ENCODE measurements at places on chromosomes 7 and 10.

DNA sequence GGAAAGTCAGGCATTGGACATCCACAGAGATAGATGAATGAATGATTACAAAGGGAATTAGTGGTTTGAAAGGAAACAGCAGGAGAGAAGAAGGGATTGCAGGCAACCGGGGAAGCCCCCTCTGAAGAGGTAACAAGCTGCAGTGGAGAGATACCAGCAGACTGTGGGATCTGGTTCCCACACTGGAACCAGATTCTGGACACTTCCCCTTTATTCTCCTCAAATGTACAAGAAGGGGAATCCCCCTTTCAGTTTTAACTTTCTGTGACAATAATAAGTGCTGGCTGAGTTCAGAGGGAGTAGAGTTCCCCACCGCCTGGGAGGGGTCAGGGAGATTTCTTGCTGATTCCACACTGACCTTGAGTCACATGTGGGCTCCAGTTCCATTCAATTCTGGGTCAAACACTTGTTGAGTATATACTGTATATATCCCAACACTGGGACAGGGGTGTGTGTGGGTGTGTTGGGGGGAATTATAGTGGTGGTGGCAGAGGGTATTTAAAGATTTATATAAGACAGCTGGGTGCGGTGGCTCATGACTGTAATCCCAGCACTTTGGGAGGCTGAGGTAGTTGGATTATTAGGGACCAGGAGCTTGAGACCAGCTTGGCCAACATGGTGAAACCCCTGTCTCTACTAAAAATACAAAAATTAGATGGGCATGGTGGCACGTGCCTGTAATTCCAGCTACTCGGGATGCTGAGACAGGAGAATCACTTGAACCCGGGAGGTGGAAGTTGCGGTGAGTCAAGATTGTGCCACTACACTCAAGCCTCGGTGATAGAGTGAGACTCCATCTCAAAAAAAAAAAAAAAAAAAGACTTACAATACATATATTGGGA lies 16.5 kb upstream of the DDIT4 start:
- DNase-seq = no peak

- no peak for DNase-seq
Measured at GRCh38 chr10:119811122-119811521, 61.5 kb downstream of the MCMBP start.

DNA sequence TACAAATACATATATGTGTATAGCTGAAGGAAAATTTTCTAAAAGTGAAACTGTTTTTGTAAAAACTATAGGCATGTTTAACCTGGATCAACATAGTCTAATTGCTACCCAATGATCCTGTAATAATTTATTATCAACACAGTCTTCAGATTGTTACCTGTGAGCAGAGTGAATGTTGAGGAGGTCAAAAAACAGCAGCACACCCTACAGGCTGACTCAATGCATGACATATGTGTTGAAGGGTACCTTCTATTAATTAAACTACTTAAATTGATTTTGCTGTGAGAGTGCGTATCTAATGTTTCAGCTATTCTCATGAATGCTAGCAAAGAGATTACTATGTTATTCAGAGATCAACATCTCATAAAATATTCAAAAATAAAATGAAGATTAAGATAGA lies 411.4 kb downstream of the TNS3 start:
- DNase-seq = no peak

DNA sequence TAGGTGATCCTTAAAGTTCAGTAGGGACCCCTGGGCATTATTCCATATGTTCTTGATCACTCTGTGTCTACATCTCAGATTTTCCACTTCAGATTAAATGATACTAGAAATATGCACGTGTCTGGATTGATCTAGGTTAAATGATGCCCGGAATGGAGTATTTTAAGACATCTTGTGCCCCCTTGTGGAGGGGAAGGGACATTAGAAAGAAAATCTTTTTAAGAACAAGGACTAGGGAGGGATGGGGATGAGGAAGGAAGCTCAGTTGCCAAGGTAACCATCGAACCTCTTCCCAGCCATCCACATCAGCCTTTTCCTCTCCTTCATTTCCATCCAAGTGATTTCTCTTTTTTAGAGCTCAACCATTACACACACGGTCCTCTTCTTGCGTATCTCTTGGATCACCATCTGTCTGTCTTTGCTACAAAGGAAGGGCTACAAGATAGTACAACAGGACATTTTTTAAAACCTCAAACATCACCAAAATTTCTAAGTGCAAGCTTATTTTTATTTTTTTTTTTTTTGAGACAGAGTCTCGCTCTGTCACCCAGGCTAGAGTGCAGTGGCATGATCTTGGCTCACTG lies 40.5 kb downstream of the PRSS2 start:
- DNase-seq = no peak

DNA sequence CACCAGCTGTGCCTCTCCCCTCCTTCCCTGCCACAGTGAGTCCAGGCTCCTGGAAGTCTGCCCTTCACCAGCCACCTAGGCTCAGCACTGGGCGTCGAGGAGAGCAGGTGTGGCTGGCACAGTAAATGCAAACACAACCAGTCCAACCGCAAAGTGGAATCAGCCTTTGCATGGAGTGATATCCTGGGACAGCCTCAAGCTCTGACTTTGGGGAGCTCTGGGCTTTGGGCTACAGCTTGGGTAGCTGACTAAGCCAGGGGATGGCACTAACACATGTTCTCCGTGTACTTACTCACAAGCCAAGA lies 312.4 kb downstream of the KCNMA1 start:
- no peak for DNase-seq

DNA sequence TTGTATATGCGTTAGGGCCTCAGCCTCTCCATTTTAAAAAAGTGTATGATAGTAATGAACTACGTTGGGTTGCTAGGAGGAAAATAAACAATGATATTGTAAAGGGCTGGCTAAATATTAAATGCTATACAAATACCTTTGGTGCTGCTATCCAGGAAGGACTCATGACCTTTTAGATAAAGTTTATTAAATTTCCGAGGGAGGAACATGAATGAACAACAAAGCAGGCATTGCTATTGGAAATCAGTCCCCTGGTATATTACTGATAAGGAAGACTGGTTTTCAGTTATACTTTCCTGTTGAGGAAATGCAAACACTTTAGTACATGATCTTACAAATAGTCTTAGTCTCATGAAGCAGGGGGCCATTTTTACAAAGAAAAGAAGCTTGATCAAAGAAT lies 17.2 kb upstream of the AGR2 start:
- DNase-seq = no peak

GRCh38 chr7:116647290-116647689 lies 24.7 kb upstream of the MET start:
- DNase-seq = no peak

DNA sequence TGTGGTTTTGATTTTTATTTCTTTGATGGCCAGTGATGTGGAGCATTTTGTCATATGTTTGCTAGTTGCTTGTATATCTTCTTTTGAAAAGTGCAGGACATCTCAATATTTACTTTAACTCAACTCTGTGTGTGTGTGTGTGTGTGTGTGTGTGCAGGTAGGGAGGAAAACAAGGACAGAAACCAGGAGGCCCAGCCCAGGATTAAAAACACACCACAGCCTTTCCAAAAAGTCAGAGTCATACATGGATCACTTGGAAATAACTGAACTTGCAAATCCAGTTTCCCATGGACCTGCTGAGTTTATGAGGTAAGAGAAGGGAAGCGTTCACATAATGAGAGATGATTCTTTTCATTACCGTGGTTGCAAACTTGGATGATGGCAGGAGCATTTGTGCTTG lies 189.9 kb upstream of the LYZL1 start:
- no peak for DNase-seq

DNA sequence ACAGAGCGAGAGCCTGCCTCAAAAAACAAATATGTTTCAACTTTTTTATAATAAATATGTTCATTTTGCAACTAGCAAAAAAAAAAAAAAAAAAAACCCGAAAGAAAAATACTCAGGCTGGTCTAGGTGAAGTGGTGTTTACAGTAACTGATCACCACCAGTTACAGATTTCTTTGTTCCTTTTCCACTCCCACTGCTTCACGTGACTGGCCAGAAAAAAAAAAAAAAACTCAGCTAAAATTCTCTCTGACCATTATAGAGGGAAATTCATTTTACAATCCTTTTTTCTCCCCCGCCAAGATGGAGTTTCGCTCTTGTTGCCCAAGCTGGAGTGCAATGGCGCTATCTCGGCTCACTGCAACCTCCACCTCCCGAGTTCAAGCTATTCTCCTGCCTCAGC lies 4.6 kb upstream of the ASCC1 start:
- no peak for DNase-seq

- no peak for DNase-seq
Measured at GRCh38 chr7:91265693-91266066, 1.4 kb downstream of the FZD1 start.

DNA sequence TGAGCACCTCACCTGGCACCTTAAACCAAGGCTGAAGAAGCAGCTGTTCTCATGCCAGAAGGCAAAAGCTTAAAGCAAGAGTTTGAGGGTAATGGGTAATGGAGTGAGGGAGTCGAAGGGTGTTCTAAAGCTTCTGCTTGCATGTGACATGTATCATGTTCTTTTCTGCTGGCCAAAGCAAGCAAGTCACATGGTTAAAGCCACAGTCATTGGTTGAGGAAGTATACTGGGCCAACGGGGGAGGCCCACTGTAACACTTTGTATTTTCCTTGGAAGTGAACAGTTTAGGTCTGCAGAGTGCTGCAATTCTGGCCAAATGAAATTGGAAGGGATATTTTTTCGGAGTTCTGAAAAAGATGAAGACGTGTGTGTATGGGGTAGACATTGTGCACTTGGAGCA lies 75.7 kb downstream of the REEP3 start:
- no peak for DNase-seq

GRCh38 chr10:113162960-113163359 lies 212.9 kb downstream of the TCF7L2 start:
- no peak for DNase-seq

DNA sequence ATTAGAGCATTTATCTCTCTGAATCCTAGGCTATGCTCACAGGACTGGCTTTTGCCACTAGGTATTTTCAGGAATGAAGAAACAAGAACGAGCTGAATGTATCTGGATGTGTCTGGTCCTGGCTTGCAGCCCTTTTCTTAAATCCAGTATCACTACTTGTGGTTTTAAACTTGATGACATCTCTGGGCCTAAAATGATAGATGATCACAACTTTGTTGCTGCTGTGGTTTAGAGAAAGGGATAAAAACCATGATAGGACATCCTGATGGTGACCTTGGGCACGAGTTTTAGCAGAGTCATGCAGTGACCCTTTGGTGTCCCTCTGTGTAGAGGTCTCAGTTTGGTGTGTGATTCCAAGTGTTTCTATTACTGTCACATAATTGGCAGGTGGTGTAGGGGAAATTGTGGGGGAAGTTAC lies 31.7 kb upstream of the SEMA3C start:
- no peak for DNase-seq

- no peak for DNase-seq
Measured at GRCh38 chr7:37216156-37216852, 232.4 kb downstream of the ELMO1 start.

GRCh38 chr7:112897839-112898431 lies 107.7 kb upstream of the TMEM168 start:
- no peak for DNase-seq

DNA sequence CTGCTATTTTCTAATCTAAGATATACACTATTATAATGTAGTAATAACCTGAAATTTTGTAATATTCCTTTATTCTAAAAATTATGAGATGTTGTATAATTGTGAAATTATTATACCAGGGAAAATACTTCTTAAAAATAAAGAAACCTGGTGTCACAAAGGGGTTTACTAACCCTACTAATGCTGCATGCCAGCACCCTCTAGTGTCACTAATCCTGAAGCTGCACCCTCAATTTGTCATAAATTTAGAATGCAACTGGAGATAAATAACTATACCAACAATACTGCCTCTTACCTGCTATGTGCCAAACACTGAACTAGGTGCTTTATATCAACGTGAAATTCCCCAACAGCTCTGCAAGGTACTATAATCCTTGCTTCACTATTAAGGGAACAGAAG lies 30.8 kb downstream of the TM9SF3 start:
- DNase-seq = no peak

- DNase-seq = no peak
Measured at GRCh38 chr7:87567052-87567451, 33.6 kb downstream of the ABCB1 start.

- no peak for DNase-seq
Measured at GRCh38 chr10:88531392-88532052, 51.6 kb downstream of the RNLS start.

DNA sequence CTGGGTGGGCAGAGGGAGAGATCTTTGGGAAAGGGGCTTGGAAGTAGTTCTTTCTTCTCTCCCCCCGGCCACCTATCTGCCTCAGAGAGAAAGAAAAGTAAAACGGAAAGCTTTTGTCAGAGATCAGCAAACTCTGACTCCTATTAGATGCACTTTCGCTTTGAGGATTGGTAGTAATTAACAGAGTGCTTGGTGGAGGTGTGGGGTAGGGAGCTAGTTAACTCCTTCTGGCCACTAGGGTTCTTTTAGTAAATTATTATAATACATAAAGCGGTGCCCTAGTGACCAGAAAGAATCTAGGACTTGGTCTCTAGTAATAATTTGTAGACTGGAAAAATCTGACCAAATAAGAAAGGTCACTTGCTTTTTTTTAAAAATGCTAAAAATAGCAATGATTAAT lies 54.6 kb downstream of the CPVL start:
- no peak for DNase-seq

DNA sequence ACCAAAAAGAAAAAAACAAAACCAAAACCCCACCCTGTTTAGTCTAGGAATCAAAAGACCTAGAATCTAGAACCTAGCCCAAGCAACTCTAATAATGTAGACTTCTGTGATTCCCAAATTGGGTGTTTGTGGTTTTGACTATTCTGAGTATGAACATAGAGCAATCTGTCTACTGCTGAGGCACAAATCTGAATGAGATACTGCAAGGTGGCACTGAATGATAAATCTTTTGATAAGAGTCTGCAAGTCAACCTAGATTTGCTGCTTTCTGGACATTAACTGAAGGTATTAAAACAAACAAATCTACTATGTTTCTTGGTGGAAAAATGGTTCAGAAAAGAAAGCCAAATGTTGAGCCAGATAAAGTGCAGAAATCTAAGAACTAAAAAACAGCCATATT lies 50.6 kb downstream of the IRF5 start:
- no peak for DNase-seq

GRCh38 chr7:94115316-94115715 lies 111.2 kb upstream of the BET1 start:
- no peak for DNase-seq

GRCh38 chr7:96415293-96415940 lies 93.5 kb upstream of the SLC25A13 start:
- DNase-seq = peak; percentile 30

- no peak for DNase-seq
Measured at GRCh38 chr10:22714479-22715289, at the start of gene PIP4K2A. Gene PIP4K2A (minus strand): TSS chr10:22714578. CDS start chr10:22714326, 252 bp downstream.
